Stimulated activated CD4-positive, alpha-beta T cell treated with anti-CD3 and anti-CD28 coated beads, TNF-alpha, amount 100 ng/mL, for 48 hours (primary cell): ENCODE measurements at places on chromosomes 13 and 19.

GRCh38 chr19:21396893-21397572 is at the start of gene ZNF493:
Gene ZNF493 (plus strand): TSS chr19:21397133. CDS start chr19:21397238, 105 bp downstream.
- peak; percentile 69 for DNase-seq

- no peak for DNase-seq
Measured at GRCh38 chr19:18145391-18145999, 7.5 kb upstream of the PIK3R2 start.

DNA sequence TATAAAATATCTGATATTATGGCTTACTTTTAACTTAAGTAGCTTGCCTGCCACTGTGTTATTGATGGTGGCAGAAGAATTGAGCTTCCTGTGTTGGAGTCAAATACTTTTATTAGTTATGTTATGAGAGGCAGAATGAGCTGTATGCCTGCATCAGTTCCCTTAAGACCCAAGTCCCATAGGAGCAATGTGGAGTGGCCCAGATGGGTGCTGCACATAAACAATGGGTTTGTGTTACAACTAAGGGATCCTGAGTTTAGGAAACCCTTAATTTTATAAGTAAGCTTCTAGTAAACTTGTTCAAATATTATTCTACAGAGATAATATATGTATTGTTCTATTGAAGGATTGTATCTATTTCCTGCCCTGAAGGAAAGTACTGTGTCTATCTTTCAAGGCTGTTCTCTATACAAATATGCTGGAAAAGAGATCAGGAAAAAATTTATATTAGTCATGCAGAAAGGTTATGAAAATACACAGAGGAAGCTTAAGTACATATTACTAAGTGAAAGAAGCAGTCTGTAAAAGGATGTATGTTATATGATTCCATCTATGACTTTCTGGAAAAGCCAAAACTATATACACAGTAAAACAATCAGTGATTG is 2018.0 kb upstream of the PCDH20 start:
- DNase-seq = no peak

DNA sequence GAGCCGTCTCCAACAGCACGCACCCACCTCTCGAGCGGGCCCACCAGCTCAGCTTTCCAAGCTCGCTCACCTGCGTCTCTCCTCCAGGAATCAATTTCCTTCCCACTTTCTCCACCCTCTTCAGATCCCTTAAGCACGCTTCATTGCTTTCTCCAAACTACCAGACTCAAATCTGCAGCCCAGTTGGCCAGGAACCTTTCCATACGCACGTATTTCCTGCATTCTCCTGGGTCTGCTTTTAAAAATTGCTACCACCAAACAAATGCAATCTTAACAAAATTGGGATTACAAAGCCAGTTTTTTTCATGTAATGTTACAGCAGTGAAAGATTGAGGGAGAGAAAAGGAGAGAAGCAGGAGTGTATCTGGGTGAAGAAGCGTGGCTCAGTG is 1.5 kb downstream of the ENOX1 start:
- DNase-seq = no peak

GRCh38 chr13:81577601-81578195 is 1236.8 kb upstream of the SPRY2 start:
- no peak for DNase-seq

DNA sequence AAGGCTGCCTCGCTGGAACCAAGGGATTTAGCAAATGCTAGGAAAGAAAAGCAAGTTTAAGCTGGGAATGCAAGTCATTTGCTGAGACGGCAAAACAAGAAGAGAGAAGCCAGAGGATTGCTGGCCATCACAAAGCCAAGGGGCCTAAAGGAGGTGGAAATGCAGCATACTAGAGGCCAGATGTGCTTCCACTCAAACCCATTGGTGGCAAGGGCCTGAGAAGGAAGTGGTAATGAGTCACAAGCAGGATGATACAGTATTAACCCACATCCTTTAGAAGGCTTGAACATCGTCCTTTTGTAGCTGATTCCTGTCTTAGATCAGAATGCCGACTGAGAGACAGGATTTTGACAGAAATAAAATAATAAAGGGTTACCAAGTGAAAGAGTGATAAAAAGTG is 68.2 kb downstream of the ITGBL1 start:
- peak; percentile 5 for DNase-seq

DNA sequence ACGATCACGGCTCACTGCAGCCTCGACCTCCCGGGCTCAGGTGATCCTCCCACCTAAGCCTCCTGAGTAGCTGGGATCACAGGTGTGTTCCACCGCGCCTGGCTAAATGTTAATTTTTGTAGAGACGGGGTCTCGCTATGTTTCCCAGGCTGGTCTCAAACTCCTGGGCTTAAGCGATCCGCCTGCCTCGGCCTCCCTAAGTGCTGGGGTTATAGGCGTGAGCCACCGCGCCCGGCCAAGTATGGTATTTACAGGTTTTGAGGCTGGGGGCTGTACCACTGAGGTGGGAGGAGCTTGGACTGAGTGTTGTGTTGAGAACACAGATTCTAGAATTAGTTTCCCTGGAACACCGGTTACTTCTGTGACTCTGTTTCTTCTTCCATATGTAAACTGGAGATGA is 452 bp upstream of the PPM1N start:
- DNase-seq = no peak

GRCh38 chr19:12603714-12604113 is 6.9 kb downstream of the ZNF490 start:
- DNase-seq = peak; percentile 15

DNA sequence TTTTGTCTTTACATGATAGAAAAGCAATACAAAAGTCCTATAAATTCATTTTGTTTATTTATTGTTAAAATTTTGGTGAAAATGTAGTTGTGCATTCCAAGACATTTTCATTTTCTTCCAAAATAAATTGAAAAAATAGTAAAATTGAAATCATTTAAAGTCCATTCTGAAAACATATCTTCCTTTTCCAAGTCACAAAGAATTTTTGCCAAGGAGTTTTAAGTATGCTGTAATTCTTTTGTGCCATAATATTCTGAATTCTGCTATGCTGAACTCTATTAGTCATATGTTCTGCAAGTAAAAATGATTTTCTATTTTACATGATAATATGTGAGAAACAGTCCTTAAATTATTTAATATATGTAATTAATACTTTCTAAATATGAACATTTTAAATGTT is 879.6 kb upstream of the SLC10A2 start:
- DNase-seq = no peak

DNA sequence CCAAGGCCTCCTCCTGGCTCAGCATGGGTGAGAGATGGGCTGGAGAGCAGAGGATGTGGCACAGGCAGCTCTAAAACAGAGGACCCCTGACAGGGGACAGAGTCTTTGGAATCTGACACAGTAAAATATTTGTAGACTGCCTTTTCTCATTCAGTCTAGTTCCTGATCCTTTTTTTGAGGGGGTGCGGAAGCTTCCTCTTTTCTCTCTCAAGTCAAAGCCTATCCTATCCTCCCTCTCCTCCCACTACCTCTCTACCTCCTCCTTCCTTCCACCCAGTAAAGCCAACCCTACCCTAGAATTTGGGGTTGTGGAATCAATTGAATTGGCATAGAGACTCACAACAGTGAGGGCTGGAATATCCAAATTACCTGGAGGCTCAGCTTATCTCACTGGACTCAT is 82.0 kb downstream of the TEX26 start:
- no peak for DNase-seq

DNA sequence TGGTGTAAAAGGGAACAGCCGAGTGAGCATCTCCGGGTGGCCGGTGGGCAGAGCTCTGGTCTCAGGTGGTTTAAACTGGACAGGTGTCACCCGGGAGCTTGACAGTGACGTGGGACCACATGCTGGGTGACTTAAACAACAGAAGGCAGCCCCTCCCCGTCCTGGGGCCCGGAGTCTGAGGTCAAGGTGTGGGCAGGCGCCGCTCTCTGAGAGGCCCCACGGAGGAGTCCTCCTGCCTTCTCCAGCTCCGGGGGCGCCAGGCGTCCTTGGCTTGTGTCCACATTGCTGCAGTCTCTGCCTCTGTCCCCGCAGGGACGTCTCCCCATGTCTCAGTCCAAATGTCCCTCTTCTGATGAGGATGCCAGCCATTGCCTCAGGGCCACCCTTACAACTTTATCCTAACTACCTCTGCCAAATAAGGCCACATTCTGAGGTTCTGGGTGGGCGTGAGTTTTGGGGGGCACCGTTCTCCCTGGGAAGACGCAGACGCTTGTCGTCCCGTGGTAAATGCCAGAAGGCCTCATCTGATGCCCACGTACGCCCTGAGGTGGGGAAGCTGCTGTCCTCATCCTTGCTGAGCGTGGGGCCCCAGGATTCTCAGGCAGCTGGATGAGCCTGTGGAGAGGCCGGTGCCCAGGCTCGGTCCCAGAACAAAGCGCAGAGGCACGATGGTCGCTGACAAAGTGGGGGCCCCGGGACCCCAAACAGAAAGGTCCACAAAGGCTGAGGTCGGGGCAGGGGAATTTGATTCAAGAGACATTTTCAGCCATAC is 12.9 kb downstream of the GZMM start:
- no peak for DNase-seq

- no peak for DNase-seq
Measured at GRCh38 chr19:52492201-52492993, 35.1 kb upstream of the ZNF808 start.

GRCh38 chr13:112838038-112838841 is 130.8 kb upstream of the MCF2L start:
- DNase-seq = no peak

DNA sequence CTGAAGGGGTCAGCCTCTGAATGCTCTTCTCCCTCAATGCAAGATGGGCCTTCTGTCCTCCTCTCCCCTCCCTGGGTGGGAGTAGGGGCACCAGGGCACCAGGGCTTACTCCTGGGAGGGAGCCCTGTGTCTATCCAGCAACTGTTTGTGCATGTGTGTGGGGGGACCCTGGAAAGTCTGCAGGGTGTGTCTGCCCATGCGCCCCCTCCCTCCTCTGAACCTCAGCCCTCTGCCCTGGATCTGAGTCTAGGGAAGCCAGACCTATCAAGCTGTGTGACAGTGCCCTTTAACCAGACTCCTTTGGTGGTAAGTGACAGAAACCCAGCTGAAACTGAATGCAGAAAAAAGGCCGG is 213.3 kb upstream of the ZNF536 start:
- no peak for DNase-seq

DNA sequence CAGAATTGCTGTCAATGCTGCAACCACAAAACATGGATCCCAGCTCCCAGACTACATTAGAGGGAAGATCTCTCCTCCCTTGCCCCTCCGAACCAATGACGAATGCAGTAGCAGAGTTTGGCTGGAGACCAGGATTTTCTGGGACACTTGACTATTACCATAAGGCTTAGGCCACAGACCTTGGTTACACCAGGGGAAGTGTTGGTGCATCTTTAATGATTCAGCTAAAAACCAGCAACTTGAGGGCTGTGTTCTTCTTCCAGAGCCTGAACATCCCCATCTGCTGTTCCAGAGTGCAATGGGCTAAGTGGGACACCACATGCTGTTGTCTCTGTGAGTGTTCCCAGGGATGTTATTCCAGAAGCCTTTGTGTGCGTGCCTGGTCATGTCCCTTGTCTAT is 528.2 kb downstream of the LMO7 start:
- DNase-seq = no peak

GRCh38 chr19:48739404-48740163 is 826 bp downstream of the RASIP1 start:
- DNase-seq = no peak

DNA sequence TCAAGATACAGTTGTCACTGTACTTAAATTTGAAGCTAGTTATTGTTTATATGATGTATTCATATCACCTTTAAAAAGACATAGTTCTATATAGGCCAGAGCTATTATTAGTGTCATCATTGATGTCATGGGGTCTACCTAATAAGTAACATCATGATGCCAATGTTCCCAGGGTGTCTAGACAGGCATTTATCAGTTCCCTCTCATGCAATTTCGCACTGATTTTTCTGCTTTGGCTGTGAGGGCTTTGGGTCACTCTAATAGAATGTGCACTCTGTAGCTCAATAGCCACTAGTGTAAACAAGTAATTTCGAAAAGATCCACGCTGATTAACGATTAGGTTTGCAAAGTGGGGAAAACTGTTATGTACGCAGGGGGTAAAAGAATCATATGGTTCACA is 1651.3 kb downstream of the SLITRK5 start:
- no peak for DNase-seq

DNA sequence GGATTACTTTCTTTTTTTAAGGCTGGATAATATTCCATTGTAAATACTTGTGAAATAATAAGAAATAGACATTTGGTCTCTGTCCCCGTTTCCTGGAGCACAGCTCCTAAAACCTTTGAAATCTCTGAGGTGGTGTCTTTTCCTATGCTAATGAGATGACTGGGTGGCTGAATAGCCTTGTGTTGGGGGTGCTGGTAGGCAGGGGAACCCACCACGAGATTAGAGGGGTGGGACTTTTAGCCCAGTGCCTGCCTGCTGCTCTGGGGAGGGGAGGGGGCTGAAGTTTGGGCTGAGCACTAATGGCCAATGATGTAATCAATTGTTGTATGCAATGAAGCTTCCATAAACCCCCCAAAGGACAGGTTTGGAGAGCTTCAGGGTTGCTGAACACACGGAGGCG is 175.7 kb downstream of the FGF9 start:
- no peak for DNase-seq

DNA sequence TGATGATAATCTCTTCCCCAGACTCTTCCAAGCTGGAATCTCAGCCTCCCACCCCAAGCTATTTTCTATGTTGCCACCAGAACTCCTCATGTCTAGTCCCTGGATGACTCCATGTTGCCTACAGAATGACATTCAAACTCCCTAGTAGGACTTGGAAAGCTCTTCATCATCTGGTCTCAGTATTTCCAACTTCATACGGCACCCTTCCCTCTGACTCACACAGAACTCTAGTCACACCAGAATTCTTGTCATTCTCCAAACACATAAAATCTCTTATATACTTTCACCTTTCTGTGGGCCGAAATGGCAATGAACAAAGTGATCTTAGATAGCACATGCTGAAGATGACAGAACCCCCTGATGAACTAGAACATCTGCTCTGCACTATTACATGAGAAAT is 86.2 kb downstream of the CAB39L start:
- no peak for DNase-seq

GRCh38 chr19:29538651-29539050 is 12.9 kb downstream of the VSTM2B start:
- no peak for DNase-seq

DNA sequence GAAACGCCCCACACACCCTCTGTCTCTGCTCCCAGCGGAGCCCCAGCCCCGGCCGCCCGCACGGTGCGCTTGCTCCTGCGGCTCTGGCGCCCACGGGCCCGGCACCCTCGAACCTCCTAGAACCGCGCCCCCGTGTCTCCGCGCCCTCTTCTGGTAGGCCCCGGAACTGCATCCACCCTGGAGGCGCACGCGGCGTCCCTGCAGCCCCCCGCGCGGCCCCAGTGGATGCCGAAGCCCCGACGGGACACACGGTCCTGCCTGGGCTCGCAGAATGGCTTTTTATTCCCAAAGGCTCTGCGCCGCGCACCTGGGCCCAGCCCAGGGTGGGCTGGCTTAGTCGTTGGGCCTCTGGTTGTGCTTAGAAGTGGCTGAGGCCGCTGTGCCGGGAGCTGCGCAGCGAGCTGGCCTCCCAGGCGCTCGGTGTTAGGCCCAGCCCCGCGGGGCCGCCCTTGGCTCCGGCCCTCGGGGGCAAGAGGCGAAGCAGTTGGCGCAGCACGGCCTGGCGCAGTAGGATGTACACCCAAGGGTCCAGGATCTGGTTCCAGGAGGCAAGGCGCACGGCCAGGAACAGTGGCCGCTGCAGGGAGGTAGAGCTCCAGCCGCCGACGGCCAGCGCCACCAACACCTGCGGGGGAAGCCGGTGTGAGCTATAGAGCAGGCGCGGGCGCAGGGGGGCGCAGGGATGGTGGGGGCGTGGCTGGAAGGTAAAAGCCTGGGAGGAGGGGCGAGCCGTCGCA is 2.8 kb downstream of the PTGER1 start:
- DNase-seq = peak; percentile 87
